ENCODE measurements at places on chromosomes 7 and 10.

DNA sequence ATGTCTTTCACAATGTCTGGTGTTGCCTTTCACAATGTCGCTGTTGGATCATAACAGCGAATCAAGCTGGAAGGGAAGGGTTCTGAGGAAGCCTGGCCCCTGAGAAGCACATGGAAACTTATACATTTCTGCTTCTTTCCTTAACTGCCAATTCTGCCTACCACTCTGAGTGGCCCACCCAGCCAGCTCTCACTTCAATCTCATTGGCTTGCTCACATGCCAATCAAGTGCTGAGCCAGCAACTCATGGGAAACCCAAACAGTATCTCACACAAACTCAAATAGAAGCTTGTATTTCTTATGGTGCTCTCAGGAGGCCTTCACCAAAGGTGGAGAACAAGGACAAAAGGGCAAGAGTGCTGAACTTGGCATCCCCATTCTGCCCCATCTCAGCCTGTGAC lies 117.4 kb upstream of the GPR26 start:
- no peak for DNase-seq

DNA sequence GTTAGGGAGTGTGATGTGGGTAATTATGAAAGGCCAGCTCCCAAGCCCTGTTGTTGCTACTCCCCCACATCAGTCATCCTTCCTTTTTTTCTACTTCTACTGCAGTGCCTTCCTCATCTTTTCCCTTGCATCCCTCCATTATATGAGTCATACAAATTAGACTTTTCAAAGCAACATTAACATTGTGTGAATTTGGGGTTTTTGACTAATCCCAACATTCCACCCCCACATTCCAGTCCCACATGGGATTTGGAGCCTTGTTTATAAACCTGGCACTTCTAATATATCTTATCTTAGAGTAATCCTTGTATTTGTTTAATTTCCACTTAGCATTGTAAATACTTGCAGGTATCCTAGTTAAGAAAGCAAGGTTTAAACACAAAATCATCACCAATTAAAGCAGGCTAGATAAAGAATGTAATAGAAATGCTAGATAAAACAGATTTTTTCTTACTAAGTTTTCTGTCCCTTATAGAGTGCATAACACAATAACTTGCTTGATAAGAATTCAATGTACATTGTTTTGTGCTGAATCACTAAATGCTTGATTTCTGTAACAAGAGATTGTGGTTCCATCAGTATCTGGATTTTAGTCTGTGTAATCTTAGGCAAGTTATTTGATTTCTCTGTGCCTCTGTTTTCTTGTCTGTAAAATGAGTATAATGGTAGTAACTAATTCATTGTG lies 165.8 kb downstream of the CFTR start:
- DNase-seq: no peak

- no peak for DNase-seq
Observed at GRCh38 chr7:133977409-133978274, 149.5 kb upstream of the LRGUK start.

GRCh38 chr10:120980279-120981255 lies 129.4 kb downstream of the WDR11 start:
- DNase-seq: peak; percentile 8

DNA sequence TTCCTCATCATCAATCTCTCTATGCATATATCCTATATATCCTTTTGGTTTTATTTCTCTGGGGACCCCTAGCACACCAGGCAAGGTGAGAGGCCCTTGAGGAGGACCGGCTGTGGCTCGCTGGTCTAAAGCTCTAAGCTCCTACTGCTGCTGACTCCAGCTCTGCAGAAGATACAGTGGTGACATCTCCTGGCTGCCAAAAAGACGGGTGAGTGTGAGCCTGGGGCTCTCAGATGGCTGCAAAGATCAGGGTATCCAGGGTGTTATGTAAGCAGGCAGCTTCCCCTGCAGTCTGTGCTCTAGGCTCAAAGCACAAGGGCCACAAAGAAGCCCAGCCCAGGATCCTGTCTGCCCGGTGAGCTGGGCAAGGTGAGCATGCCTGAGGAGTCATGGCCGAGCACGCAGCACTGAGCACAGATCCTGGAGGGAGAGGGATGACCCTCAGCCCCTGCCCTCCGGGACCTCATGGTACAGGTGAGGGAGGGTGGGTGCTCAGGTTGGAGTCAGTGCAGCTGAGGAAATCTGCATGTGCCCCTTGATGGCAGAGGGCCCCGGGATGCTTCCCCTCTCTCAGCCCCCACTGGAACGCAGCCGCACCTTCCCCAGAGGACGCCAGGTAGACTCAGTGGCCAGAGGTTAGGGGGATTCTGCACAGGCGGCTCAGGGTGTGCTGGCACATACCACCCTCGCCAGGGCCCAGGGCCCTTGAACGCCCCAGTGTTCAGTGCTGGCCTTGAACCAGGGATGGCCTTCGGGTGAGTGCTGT lies 95.4 kb upstream of the INSIG1 start:
- no peak for DNase-seq

DNA sequence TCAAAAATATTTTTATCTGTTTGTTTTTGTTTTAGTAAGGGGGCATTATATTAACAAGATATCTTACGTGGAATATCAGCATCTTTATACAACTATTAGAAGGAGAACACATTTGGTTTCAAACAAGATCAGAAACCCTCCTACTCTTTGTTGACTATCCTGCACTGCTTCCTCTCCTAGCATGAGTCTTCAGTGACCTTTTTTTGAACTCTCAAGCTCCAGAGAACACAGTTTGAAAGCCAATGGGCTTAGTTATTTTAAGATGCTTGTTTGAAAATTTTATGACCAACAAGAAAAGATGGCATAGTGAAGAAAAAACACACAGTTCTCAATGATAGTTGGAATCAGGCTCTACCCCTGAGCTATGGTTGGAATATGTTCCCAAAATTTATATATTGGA lies 37.2 kb upstream of the RTKN2 start:
- no peak for DNase-seq

DNA sequence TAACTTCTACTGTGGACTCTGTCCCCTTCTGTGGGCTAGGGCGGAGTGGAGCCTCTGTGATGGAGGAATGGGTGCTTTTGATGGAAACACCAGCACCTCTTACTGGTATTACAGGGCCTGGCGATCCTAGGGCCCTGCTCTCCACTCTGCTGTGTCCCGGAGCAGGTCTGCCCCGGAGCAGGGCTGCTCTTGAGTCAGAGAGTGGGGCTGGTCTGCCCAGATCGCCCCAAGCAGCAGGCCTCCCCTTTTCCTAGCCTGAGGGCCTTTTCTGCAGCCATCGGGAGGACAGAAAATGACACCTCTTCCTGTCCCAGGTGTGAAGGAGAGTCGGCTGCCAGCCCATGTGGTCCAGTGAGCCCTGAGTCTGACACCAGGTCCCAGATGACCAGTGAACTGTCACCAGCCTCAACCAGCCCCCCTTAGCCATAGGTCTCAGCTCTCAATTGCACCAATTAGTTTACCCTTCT lies 1.4 kb downstream of the ZNF282 start:
- no peak for DNase-seq

DNA sequence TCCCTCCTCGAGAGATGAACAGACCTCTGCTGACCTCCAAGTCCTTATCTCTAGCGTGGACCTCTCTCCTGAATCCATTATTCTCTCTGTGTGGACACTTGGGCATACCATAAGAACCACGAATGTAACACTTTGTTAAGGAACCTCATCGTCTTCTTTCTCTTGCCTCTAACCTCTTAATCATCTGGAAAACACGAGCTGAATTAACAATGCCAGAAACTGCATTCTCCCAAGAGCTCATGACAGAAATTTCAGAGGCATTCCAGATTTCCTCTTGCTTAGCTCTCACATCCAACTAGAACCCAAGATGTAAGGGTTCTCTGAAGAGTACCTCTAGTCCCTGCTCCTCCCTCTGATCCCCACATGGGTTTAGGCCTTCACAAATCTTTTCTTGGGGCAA lies 101.5 kb downstream of the TRIL start:
- DNase-seq: no peak

DNA sequence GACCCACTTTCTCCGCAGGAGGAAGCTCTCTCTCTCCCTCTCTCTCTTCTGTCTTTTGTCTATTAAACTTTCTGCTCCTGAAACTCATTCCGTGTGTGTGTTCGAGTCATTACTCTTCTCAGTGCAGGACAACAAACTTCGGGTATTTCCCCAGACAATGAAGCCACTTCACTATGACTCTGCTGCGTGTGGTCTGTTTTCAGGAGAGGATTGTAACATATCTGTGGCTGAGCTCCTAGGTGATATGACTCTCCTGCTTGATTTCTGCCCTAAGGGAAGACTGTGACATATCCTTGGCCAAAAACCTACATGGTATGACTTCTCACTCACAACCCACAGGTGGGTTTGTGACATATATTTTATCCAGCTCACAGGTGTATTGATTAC lies 39.9 kb upstream of the ZNF107 start:
- no peak for DNase-seq

DNA sequence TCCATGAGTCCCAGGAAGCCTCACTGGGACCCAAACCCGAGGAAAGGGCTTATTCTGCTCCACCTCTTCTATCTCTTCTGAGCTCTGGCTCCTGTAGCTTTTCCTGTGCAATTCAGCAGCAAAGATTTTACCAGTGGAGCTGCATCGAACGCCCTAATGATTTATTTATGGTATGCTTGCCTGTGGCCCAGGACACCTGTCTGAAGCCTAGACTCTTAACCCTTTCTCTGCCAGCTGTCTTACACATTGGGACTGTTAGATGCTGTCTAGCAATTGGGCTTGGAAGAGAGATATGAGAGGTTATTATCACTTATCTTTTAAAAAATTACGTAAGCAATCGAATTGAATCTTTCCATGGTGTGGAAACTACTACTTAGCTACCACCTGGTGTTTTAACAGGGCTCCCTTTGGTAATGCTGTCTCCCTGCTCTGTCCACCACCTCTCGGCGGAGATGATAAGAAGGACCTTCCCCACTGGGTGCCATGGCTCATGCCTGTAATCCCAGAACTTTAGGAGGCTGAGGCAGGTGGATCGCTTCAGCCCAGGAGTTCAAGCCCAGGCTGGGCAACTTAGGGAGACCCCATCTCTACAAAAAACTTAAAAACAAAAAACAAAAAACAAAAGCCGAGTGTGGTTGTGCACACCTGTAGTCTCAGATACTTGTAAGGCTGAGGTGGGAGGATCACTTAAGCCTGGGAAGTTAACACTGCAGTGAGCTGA lies 8.8 kb downstream of the ACSL5 start:
- DNase-seq: no peak

DNA sequence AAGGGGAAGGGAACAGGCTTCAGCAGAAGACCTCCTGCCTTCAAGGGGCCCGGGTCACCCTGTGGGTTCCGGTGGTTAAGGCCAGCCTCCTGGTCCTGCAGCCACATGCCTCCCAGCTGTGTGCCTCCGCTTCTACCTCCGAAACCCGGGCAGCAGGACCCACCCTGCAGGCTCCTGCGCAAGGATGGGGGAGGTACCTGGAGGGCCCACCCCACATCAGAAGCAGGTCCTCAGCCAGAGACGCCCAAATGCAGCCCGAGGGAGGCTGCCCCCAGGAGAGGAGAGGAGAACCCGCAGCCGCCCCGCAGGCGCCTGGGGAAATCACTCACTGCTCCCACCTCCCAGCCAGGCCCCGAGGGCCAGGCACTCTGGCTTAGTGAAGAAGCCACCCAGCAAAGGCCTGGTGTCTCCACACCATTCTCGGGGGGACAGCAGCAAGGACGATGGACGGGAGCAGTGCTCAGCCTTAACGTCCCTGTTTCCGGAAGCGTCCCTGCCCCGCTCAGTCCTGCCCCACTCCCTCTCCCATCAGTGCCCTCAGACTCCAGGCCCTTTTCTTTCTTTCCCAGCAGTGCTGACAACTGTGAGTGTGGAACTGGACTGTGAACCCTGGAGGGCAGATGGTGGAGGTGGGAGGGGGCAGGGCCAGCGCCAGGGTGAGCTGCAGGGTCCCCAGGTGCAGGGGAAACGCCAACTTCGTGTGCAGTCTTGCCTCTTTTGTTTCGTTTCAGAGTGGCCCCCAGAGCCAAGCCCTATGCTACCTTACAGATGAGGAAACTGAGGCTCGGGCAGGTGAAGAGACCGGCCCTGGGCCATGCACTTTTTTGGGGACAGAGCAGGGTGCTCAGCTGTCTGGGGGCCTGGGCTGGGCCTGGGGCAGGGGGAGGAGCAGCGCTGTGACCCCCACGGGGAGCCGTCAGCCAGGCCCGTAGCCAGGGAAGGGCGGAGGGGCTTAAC lies 138.0 kb downstream of the FAM53B start:
- peak; percentile 51 for DNase-seq

DNA sequence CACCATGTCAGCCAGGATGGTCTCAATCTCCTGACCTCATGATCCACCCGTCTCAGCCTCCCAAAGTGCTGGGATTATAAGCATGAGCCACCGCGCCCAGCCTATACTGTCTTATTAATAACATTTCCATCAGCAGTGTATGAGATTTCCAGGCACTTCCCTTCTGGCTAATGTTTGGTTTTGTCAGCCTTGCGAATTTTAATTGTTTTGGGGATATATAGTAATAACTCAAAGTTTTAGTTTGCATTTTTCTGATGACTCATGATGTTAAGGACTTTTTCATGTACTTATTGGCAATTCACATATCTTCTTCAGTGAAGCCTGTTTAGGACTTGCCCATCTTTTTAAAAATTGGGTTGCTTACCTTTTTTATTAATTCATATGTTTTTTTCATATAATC lies 76.0 kb downstream of the TMEM270 start:
- DNase-seq: no peak

DNA sequence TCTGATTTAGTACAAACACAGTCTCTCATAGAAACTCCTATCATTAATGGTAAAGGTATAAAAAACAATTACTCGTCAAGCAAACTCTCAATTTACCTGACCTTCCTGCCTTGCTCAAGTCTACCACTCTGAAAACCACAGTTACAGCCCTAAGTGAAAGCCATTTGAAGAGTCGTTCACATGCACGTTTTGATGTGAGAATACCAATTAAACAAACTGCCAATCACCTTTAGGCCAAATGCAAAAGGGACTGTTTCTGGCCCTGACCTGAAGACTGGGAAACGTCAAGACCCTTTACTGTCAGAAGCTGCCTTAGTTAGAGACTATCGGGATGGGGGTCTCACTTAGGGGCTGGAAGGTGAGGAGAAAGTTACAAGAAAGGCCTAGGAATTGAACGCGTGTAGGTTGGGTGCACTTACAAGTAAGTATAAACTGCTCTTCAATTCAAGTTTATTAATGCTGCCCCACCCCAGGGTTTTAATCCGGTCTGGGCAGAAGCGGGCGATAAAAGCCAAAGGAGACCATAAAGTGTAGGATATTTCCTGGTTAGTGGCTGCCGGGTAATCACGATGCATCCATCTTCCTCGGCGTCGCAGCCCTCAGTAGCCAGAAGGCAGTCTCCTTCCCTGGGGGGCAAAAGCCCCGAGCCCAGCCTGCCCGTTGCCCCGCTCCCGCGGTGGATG lies 935 bp downstream of the TM9SF3 start:
- DNase-seq: peak; percentile 20

DNA sequence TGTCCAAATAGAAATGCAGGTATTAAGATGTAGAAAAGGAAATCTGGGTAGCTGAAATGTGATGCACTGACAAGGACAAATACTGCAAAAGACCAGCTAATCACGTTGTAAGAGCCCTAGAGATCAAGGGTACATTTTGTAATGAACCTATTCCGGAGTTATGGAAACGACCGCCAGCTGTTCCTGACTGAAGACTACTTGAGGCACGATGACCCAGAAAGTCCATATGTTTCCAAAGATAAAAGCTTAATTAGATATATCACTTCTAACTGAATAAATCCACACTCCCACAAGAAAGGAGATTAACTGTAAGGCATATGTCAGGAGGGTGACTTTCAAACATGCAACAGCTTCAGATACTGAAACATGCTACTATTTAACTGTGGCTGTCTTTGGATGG lies 253.5 kb downstream of the NSUN6 start:
- DNase-seq: no peak
